Fibroblast of the aortic adventitia (primary cell): ENCODE measurements at places on chromosomes 6 and 20.

DNA sequence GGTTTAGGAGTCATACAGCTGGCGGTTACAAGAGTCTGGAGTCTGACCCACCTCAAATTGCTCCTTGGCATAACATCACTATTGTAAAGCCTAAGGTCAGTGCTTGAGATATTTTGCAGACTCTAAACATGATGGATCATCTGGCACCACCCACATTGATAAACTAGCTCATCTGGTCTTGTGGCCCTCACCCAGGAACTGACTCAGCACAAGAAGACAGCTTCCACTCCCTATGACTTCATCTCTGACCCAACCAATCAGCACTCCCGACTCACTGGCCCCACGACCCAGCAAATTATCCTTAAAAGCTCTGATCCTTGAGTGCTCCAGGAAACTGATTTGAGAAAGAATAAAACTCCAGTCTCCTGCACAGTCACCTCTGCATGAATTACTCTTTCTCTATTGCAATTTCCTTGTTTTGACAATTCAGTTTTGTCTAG, 115.9 kb downstream of the CD24 start:
- peak; percentile 95 for DNase-seq

DNA sequence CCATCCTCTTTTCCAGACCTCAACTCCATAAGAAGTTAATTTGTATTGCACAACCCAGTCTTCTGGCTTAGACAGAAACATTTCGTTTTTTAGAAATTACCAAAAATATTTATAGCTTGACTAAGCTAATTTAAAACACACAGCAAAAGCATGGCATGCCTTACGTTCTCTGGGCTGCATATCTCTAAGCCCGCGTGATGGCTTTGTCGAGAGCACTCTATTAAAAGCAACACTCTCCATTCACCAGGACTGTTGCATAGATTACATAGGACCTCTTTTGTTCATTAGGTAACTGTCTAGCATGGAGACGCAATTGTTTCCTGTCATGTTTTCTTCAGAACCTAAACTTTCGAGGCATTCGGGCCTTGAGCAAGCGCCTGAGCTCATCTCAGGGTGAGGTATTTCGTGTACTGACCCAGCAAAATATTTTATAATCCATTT, 104.5 kb downstream of the IBTK start:
- peak; percentile 63 for DNase-seq

- DNase-seq, result peak; percentile 50
Measured at GRCh38 chr20:54254596-54254995, 46.7 kb downstream of the PFDN4 start.

GRCh38 chr20:47597090-47597489, 95.4 kb downstream of the NCOA3 start:
- DNase-seq, result no peak
